ENCODE measurements at places on chromosomes 1 and 21.

GRCh38 chr1:12275370-12275769 lies 45.5 kb downstream of the VPS13D start:
- DNase-seq: peak; percentile 36

DNA sequence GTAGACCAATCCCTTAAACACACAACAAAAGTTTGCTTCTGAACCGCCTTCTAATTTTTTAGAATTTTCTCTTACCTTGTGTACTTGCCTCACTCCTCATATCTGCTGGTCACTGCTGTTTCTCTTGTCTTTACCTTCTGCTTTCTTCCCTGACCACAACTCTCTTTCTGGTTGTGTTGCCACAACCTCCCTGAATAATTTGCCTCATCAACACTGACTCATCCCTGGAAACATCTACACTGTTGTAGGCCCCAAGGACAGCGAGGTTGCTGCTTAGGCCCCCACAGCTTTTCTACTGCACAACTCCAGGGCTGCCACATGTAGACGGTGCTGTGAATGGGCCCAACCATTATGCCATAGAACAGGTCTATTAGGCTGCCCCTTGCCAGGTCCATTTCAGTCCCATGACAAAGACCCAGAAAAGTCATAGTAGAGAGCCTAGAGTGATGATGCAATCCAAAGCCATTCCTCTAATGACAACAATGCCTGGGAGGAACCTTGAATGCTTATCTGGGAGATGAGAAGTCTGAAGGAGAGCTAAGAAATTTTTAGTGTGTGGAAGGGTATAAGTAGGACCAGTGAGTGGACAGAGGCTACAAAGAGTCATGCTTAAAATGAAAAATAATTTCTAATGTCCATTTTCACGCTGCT lies 36.6 kb upstream of the LCE5A start:
- no peak for DNase-seq

DNA sequence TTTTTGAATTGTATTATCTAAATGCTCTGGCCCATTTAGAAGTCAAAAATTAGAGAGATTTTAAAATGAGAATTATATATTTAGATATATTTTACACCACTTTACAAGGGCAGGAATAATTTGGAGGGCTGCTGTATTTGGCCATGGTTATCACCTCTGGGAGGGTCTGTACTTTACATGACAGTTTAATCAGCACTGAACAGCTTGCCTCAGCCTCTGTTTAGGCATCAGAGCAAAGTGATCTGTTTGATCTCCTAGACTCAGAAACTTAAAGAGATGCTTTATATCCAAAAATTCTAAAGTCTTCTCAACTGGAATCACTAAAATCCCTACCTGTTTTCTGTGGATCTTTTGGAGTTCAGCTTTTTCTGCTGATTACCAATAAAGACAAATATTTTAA lies 5.4 kb upstream of the SPTA1 start:
- no peak for DNase-seq

DNA sequence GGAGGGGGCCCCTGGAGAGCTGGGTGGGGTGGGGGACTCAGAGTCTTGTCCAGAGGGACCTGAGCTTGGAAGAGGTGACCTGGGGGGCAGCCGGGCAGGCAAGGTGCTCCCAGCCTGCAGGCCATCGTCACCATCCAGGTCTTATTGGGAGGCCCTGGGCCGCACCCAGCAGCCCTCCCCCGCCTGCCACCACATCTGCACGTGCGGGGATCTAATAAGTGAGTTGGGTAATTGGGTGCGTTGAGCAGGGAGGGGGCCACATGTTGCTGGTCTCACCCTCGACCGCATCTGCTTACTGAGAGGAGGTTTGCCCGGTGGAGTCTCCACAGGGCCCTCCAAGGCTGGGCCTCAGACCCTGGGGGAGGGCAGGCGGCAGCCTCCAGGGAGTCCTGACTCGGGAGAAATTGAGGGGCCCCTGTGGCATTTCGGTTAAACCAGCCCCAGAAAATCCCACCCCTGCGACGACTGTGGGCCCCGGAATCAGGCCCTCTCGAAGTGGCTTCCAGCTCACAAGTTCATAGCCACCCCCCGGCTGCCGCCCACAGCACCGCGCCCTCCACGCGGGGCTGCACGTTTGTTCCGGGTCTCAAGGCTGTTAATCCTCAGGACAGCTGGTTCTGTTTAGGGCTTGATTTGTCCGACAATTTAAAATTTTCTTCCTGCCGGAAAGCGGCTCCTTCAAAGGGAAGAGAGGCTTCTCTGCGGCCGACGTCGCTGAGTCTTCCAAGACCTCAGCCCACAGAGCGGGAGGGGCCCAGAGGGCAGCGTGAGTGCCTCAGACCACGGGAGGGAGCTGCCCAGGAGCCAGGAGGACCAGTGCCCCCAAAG lies 14.7 kb upstream of the COL6A2 start:
- DNase-seq: no peak

DNA sequence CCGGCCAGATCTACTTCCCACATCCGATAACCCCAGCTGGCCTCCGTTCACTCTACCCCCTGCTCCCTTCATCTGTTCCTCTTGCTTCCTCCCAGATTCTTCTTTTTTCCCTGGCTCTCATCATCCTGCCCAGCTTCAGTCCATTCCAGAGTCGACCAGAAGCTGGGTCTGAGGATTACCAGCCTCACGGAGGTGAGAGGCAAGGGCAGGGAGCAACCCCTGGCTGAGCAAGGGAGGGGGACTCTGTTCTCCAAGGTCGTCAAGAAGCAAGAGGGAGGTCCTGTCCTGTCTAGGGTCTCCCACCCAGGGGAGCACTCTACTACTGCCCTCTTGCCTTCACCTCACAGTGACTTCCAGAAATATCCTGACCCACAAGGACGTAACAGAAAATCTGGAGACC lies 3.9 kb downstream of the JTB start:
- no peak for DNase-seq

DNA sequence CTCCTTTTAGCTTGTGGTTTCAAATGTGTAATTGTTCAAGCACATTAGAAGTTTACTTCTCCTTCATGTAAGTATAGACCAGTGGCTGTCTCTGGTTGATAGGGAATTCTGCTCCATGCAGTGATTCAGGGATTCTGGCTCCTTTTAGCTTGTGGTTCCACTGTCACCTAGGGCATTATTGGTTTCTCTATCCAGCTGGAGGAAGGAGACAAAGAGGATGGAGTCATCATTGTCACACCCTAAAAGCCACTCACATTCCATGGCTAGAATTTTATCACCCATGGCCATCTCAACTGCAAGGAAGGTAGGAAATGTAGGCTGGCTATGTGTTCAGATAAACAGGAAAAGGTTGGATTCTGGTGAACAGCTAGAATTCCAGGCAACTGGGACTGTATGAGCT lies 131.2 kb downstream of the URB2 start:
- no peak for DNase-seq

DNA sequence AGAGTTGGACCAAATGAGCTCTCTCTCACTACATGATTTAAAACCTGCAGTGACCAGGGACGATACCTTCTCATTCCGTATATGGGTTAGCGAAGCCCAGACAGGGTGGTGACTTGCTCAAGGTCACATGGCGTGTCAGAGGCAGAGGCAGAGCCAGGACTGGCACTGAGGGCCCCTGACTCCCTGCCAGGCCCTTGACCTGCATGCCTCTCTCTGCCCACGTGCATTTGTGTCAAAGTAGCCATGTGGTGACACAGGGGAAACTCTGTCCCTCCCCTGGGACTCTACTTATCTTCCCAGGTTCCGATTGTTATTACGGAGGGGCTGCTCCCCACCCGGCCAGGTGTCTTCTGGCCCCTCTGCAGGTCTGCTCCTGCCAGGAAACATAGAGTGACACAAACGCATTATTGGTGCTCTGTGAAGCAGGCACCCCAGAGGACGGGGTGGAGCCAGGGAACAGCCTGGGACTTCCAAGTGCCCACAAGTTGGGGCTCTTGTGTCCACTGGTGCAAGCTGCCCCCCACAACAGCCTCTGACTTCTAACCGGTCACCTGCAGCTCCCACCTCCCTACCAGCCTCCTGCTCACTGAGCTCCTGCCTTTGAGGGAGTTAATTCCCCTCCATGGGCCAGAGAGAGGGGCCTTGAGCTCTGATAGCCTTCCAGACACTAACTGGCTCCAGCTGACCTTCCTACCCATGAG lies 7.3 kb upstream of the TINAGL1 start:
- peak; percentile 64 for DNase-seq

GRCh38 chr21:35953597-35953996 lies 106.7 kb downstream of the SETD4 start:
- no peak for DNase-seq

GRCh38 chr21:31658053-31658452 lies 1.4 kb upstream of the SOD1 start:
- no peak for DNase-seq

GRCh38 chr21:33940164-33940880 lies 24.7 kb upstream of the ATP5PO start:
- no peak for DNase-seq

DNA sequence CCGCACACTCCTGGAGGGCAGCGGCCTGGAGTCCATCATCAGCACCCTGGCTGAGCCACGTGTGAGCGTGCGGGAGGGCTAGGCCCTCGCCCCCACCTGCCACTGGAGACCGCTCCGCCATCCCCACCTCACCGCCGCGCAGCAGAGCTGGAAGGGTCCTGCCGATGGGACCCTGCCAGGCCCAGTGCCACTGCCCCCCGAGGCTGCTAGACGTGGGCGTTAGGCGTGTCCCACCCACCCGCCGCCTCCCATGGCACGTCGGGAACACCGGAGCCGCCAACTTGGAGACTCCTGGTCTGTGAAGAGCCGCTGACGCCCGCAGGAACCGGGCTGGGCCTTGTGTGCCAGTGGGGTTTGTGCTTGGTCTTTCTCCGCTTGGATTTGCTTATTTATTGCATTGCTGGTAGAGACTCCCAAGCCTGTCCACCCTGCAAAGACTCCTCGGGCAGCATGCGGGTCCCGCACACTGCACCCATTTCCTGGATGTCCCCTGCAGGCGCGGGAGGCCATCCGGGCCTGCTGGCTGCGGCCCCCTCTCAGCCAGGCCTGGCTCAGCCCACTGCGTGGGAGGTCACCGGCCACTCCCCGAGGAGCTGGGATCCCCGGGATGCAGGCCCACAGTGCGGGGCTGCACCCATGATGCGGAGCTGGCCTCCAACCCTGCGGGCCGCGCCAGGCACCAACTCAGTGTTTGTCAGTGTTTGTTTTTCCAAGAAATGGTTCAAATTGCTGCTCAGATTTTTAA lies 6.0 kb downstream of the LY9 start:
- no peak for DNase-seq

GRCh38 chr1:54604572-54605370 lies 18.6 kb downstream of the FAM151A start:
- DNase-seq: no peak
